ENCODE measurements at places on chromosomes 12 and 14.
A peak's percentile ranks its signal among the peaks of the same experiment; 100 is the strongest.

DNA sequence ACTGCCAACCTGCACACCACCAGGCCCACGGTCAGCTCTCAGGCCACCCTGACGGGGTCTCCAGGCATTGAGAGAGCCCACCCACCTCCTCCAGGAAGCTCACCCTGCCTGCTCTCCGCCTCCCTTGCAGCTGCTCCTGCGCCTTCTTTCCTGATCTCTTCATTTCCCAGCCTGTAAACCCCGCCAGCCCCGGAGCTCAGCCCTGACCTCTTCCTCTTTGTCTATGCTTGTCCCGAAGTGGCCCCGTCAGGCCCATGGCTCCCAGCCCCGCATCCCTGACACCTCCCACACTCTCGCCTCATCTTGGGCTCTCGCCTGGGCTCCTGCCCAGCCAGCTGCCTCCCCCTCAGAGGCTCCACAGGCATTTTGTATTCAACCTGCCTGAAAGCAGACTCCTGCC, 139.3 kb downstream of the CALM1 start:
- no peak for DNase-seq

DNA sequence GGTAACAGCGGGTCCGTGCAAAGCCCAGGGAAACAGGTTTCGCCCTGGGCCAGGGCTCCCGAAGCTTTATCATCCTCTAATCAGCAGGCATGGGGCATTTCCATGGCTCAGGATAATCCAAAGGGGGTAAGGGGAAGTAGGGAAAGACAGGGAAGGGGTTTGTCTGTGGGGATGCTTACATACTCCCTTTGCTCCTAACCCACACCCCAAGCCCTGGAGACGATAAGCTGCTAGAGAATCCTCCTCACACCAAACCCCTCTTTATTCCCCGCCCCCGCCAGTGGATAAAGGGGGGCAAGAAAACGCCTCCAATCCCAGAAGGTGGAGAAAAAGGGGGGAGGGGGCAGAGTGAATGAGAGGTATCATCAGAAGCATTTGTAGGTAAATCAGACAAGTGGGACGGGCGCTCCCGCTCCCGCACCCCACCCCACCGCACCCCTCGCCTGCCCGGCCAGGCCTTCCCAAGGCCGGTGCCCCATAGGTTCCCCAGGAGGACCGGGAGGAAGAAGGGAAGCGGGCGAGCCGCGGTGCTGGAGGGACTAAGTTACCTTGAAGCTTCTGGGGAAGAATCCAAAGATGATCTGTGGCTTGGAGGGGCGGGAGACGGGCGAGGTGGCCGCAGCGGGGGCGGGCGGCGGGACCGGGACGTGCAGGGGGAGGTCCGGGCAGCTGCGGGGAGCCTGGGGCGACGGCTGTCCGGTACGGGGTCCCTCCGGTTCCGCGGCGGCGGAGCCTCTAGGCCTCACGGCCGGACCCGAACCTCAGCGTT, 762 bp downstream of the PPP2R5E start:
- no peak for DNase-seq

DNA sequence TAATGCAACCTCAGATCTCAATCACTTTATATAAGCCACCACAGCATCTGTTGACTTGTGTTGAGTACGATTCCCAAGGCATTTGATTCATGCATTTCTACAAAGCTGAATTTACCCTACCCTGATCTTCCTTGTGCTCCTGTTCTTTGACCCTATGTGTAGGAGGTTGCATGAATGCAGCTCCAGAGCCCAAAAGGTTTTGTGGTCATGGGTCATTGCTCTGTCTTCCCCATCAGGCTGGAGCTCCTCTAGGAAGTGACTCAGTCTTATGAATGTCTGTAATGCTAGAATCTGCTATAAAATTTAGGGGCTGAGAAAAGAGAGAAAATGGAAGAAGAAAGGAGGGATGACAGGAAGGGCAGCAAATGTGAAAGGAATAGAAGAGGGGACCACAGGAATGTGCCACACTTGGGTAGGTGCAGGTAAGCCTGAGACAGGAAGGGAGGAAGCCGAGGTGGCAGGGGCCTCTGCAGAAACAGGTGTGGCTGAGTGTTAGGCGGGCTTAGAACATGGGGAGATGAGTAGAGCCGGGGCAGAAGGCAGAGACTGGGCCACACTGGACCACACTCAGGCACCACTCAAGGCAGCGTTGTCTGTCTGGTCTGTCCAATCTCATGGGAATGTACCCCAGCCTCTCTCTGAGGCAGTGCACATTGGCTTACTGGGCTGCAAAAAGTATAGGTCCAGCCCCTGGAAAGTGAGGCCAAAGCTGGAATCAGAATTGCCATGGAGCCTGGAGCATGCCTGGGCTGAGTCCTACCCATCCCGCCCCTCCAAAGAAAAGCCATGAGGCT, 334.1 kb downstream of the BCL11B start:
- DNase-seq: no peak

GRCh38 chr12:108670066-108670631, 36.5 kb upstream of the SELPLG start:
- no peak for DNase-seq

DNA sequence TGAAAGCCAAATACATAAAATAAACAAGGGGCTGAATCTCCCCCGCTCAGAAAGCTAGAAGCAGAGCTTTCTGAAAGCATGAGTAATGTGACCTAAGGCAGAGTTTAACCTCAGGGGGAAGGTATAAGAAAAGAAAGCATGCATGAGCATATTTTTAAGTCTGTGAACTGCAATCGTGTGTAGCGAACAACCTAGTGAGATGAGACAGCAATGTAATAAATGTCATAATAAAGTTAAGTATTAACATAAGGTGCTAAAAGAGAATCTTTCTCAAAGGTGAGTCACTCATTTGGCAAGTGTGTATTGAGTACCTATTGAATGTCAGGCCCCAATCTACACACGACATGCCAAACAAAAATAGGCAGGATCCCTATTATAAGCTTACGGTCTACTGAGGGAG, 14.2 kb upstream of the WDR20 start:
- DNase-seq: no peak

DNA sequence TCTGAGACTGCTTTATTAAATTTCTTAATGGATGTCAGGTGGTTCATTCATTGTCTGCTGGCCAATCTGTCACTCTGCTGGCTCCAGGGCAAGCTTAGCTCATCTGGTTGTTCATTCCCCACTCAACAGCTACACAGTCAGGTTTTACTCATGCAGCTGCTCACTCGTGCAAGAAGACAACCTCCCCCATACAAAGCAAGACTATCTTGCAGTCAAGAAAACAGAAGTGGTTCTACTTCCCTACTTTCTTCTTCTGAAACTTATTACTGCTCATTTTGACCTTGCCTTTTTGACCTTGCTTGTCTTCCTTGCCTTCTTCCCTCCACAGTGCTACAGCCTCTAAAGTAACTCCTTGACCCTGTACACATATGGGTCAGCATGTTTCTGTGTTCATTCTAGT, 277.9 kb downstream of the SSPN start:
- DNase-seq: no peak

DNA sequence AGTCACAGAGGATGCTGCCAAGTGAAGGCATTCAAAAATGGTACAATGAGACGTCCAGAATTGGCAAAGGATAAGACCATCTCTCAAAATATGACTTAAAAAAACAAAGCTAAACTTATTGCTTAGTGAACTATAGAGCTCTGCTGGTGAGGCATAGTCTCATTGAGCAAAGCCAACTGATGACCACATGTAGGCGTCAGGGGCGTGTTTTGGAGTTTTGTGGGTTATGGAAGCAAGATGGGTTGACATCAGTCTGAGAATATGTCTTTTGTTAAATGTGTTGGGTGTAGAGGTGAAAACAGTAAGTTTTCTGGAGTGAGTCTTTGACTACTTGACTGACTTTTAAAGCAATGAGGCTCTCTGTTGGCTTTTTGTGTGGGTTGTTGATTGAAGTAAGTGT, 47.2 kb downstream of the ATL1 start:
- no peak for DNase-seq

DNA sequence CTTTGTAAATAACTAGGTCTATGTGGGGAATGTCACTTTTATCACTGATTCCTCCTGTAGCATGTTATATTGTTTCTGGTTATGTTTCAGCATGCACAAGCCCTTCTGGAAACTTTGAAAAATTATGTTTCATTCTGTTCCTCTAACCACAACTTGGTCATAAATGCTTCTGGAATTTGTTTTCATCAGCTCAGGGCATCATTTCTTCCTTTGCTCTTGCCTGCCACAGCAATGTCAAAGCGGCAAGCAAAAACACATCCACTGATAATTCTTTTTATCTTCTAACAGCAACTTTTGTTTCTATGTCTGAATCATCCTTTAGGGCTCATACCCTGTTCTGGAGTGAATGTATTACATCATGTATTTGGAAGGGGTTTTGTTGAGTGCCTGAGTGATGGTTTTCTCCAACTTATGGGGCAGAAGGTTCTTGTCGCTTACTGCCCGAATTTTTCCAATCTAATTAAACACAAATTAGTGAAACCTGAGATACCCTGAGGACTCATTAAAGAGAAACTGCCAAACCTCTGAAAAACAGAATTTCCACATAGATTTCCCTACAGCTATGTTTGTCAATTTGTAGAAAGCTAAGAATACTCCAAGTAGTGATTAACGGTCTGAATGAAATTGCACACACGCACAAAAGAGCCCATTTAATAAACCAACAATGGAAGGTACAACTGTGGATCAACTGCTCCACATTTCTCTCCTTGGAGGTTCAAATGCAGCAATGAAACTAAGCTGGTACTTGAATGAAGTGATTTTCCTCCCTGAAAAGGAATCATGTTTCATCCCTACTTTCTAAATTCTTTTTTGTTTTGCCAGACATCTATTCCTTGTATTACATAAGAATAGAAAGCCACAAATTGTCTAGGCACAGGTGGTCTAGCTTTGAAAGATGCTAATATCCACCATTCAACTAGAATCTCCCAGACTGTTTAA, 173.5 kb upstream of the KRR1 start:
- no peak for DNase-seq

DNA sequence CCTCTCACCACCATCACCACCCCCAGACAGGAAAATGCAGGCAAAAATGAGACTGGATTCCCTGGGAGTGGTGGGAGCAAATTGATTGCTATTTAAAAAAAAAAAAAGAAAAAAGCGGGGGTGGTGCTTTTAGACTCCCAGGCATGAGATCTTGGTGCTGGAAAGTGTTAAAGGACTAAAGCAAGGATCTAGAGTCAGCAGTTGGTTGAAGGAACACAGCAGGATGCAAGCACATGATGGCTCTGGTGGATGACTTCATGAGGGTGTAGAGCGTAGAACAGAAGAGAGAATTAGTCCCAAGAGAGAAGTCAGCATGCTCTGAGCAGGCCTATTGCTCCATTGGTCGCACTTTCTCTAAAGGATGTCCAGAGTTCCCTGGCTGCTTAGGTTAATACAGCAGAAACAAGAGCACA, 183.8 kb upstream of the HMGA2 start:
- DNase-seq: no peak

- DNase-seq: no peak
Observed at GRCh38 chr12:132444957-132445883, 44.7 kb upstream of the FBRSL1 start.

- no peak for DNase-seq
Observed at GRCh38 chr12:70534466-70534865, 102.8 kb downstream of the PTPRB start.

GRCh38 chr12:44774815-44775411, 101.2 kb downstream of the NELL2 start:
- peak; percentile 32 for DNase-seq

DNA sequence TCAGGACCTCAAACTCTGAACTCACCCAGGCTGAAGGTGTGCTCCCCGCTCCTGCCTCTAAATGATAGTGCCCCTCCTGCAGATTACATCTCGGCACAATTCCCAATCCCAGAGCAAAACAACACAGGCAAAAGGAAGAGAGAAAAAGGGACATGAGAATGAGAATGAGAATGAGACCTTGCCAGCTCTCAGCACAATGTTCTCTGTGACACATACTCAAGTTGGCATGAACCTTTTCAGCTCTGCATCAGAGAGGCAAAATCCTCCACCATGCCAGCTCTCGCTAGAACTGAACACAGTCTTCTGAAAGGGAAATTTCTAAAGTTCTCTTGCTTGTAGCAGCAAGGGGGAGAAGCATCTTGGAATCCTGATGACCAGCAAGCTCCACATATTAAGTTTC, 84.6 kb downstream of the KSR2 start:
- no peak for DNase-seq

DNA sequence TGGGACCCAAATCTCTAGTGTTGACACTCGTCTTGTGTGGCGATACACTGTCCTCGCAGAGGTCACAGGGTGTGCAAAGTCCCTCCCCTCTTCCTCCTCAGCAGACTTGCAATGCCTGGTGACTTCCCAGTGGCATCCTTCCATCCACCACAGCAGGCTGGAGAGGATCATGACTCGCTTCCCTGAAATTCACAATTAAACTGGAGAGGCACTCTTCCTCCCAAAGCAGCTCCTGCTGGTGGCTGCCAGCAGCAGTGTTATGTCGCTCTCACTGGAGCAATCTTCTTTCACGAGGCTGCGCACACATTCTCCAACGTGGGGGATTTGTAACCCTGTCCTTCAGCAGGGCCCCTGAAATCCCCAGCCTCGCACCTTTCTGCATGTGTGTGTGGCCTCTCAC, 145.2 kb upstream of the TMCC3 start:
- DNase-seq: no peak

DNA sequence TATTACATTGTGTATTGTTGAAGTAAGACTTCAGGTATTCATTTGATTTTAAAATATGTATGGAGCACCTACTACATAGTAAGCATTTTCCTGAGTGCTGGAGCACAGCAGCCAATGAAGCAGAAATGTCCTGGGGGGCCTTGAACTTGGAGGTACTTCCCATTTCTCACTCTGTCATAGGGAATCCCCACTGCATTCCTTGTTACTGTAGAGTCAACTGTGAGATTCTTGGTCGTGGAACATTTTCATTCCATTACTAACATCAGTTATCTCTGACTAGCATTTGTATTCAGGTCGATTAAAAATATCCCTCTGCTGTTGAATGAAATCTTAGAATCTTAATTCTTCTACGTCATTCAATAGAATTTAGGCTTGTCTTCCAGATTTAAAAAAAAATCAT, 66.7 kb downstream of the PDE3A start:
- no peak for DNase-seq

DNA sequence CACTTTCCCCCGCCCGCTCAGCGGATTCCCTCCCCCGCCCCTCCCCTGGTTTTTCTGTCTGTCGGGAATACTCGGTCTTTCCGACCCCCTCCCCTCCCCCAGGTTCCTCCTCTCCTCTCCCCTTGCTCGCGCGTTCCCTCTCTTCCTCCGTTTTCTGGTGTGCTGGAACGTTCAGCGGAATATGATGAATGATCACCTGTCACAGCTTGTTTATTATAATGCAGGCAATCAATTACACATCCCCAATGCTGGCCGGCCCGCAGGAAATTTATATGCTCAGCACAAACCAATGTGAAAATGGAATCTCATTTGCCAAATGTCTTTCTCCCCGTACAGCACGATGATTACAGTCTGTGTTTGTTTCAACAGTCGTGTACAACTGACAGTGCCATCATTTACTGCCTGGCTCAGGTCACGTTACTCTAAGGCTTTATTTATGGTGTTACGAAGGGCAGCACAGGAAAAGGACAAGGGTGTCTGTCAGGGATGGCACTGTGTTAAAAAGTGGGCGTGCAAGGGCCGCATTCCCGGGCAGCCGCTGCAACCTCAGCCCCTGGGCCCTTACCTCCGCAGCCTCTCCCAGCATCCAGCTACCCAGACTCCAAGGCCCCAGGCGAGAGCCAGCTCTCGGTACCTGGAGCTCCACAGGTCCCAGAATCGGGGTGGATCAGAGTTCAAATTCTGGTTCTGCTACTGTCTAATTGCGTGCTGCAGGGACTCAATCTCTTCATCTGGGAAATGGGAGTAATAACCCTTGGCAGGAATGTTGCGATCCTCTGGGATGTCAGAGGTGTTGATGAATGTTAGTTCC, 24.7 kb upstream of the MAP1LC3B2 start:
- DNase-seq: no peak

Measured in hematopoietic multipotent progenitor cell treated with erythropoietin and hydrocortisone succinate and interleukin-3 and kit ligand, for 15 days (in vitro differentiated cells).